ENCODE measurements at places on chromosomes 16 and 17. TPM values are rescaled to one million over a fixed set of nuclear protein-coding genes. Genes with fewer than 3 reads are reported as not detected.

ALOX15B gene
- not detected for total RNA-seq

GDPD3 gene
- 0.95 TPM for total RNA-seq

KRT32 gene
- not detected for total RNA-seq

CCDC200 gene
- 0.16 TPM for total RNA-seq

SRCIN1 gene
- not detected for total RNA-seq

HID1 gene
- total RNA-seq: 0.16 TPM

TP53TG3C gene
- not detected for total RNA-seq

GCGR gene
- total RNA-seq: not detected

ARL5C gene
- total RNA-seq: under 0.01 TPM

CRYM gene
- total RNA-seq: 1.3 TPM

MT1M gene
- 3.9 TPM for total RNA-seq

CALB2 gene
- under 0.01 TPM for total RNA-seq

MARVELD3 gene
- total RNA-seq: not detected

FBXL16 gene
- total RNA-seq: under 0.01 TPM

CEP20 gene
- total RNA-seq: 24.3 TPM

MEOX1 gene
- total RNA-seq: 0.16 TPM

CDK5RAP3 gene
- 150 TPM for total RNA-seq

KRTAP9-2 gene
- not detected for total RNA-seq

CLEC3A gene
- total RNA-seq: not detected

NARF gene
- 17.7 TPM for total RNA-seq

KRTAP9-8 gene
- total RNA-seq: not detected

HSD17B2 gene
- total RNA-seq: 0.09 TPM

IL32 gene
- total RNA-seq: 2.7 TPM

MIS12 gene
- total RNA-seq: 5.8 TPM

CPNE7 gene
- total RNA-seq: 9.2 TPM

MRM1 gene
- total RNA-seq: 2.7 TPM

C1QTNF8 gene
- not detected for total RNA-seq

ZFPM1 gene
- total RNA-seq: 1.9 TPM

NUP93 gene
- total RNA-seq: 40.7 TPM

TP53I13 gene
- total RNA-seq: 25.4 TPM

NPIPB9 gene
- not detected for total RNA-seq

NOG gene
- under 0.01 TPM for total RNA-seq
